ENCODE measurements at places on chromosomes 3 and 15. TPM values are rescaled to one million over a fixed set of nuclear protein-coding genes. Genes with fewer than 3 reads are reported as not detected.

- DNase-seq, result no peak
These were observed 809.6 kb upstream of the NR2F2 start for GRCh38 chr15:95520922-95521321.

- DNase-seq, result peak; percentile 46
These were observed 6.3 kb upstream of the HES1 start for GRCh38 chr3:194129581-194130133.

Gene CHCHD6
- 5.1 TPM for polyA plus RNA-seq

Gene COMMD2
- polyA plus RNA-seq, result 5.8 TPM

- no peak for DNase-seq
These were observed 278.7 kb upstream of the KCNMB2 start for GRCh38 chr3:178257491-178257890.

DNA sequence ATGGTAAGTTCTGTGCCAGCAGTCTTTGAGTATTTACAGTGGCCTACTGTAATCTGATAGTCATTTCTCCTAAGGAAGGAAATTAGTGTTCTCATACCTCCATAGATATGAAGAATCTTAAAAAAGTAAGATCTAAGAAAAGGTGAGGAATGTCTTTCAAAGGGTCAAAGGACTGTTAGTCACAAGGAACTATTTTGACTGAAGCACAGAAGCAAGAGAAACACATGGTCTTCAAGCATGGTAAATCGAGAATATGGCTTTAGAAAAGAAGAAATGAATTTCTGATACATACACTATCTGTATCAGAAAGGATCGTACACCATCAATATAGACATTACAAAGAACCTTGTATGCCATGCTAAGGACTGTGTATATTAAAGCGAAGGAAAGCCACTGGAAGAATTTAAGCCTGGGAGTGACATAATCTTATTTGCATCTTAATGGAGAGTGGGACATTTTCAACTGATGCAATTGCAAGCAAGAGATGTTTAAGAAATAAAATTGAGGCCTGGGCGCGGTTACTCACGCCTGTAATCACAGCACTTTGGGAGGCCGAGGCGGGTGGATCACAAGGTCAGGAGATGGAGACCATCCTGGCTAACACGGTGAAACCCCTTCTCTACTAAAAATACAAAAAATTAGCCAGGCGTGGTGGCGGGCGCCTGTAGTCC lies 5.5 kb upstream of the ACAP2 start:
- DNase-seq, result no peak

Gene ISL2
- 0.03 TPM for polyA plus RNA-seq

DNA sequence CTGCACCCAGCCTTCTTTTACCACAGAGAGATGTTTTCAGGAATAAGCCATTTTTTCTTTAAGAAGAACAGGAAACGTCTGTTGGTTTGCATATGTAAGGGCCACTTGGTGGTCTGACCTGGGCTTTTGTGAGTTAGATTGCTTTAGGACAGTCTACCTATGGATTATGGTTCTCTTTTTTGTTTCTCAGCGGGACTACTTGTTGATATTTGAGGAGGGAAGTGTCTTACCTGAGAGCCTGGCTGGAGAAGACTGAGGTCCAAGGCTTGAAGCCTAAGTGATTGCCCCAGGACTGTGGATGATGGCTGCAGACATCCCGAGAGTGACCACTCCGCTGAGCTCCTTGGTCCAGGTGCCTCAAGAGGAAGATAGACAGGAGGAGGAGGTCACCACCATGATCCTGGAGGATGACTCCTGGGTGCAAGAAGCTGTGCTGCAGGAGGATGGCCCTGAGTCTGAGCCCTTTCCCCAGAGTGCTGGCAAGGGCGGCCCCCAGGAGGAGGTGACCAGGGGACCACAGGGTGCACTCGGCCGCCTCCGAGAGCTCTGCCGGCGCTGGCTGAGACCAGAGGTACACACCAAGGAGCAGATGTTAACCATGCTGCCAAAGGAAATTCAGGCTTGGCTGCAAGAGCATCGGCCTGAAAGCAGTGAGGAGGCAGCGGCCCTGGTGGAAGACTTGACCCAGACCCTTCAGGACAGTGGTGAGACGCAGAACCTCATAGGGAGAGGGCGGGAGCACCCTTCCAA lies 3.0 kb downstream of the ZSCAN2 start:
- no peak for DNase-seq

- no peak for DNase-seq
These were observed 45.9 kb upstream of the ABHD2 start for GRCh38 chr15:89042387-89042786.

GRCh38 chr3:176120507-176120906 lies 1076.8 kb downstream of the TBL1XR1 start:
- no peak for DNase-seq
